ENCODE measurements at places on chromosomes 12 and 14.

GRCh38 chr12:124165695-124166094 lies 129.2 kb upstream of the RFLNA start:
- DNase-seq = no peak

- no peak for DNase-seq
Observed at GRCh38 chr12:98696036-98696646, 51.1 kb downstream of the APAF1 start.

DNA sequence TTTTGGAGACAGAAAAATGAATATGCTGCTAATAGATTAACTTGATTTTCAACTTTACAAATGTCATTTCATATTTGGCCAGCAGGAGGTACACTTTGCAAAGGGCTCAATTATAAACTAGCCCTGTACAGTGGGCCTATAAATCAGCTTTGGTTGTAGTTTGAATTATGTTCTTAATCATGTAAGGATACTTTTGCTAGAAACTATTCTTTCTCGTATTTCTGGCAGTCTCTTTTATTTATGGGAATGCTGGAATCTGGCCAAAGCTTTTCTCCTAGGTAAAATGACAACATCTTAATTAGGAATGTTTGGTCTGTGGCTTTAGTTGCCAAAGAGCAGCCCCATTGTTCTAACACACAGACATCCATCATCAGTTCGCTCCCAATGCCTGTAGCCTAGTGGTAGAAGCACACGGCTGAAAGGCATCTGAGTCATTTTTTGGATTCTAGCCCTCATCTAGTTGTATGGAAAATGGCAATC lies 1322.3 kb upstream of the SEL1L start:
- DNase-seq = no peak

DNA sequence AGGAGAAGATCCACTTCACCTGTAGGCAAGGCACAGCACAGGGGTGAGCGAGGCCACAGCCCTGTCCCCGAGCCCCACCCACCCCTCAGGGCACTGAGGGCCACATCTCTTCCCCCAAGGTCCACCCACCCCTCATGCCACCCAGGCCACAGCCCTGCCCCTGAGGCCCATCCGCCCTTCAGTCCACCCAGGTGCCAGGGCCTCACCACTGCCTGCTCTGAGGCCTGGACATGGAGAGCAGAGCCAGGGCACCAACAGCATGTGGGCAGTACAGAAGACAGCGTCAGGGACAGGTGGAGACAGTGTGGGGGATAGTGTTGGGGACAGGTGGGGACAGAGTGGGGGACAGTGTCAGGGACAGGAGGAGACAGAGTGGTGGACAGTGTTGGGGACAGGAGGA lies 138.3 kb downstream of the TMEM121 start:
- no peak for DNase-seq

GRCh38 chr12:9796346-9796745 lies 30.9 kb upstream of the KLRF1 start:
- no peak for DNase-seq

DNA sequence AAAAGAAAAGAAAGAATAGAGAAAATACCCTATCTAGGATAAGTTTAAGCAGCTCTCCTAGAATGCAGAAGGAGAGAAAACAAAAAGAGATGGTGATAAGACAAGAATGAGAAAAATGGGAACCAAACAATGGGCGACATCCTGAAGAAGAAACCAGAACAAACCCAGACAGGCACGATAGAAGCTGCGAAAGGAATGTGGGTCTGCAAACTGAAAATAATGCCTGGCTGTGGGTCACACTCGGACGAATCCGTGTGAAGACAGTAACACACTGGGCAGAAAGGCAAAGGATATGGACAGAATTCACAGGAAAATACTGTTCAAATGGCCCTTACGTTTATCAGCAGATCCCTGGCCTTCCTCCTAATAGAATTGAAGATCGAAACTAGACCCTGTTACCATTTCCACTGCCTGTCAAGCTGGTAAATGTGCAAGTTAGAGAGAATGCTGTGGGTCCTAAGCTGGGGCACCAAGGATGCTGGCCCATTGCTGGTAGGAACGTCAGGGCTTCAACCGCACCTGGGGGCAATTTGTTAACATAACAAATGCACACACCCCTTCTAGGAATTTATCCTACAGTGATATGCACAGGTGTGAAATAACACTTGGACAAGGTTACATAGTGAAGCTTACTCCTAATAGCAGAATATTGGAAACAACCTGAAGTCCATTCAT lies 117.5 kb upstream of the RFLNA start:
- no peak for DNase-seq

DNA sequence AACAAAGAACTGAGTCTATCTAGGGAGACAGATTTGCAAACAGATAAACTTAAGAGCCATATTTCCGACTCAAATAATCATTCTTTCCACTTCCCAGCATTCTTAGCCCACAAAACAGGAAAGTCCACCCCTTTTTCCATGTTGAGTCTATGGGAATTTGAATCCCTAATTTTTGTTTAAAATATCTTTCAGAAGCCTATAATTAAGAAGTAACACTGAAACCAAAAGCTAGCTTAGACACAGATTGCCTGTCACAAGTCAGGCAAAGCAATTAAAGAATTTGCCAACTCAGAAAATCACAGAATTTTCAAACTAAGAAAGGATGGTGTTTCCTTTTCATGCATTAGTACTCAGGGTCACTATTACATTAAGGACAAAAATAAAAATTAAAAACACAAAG lies 17.0 kb downstream of the ATP2B1 start:
- DNase-seq = no peak

GRCh38 chr14:69841656-69842055 lies 37.6 kb upstream of the SMOC1 start:
- no peak for DNase-seq
